NCI-H524 treated with DMSO at 0.1 percent for 48 hours (cell line): ENCODE measurements at places on chromosomes 1 and 21.

- DNase-seq = no peak
Observed at GRCh38 chr1:76267631-76268030, 193.1 kb downstream of the ST6GALNAC3 start.

- DNase-seq = no peak
Observed at GRCh38 chr1:234987415-234988154, 141.1 kb downstream of the TOMM20 start.

GRCh38 chr1:205472737-205473441 is 17.0 kb upstream of the BLACAT1 start:
- no peak for DNase-seq

DNA sequence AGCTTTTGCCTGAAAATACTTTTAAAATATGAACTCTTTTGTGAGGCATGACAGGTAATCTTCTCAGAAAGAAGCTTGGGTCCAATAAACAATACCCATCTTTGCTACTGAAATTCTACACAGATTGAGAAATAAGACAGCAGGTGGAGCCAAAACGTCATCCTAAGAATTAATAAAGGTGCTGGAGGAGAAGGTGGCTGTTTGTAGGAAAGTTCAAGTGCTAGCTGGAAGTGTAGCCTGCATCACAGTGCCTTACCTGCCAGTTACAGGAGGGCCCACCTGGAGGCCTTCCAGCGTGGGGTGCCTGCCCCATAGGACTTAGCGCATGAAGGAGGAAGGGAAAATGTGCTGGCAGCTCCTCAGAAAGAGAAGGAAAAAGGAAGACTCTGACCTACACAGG is 93.7 kb downstream of the TTC3 start:
- peak; percentile 14 for DNase-seq

GRCh38 chr1:156905651-156906050 is 12.1 kb downstream of the PEAR1 start:
- DNase-seq = no peak

GRCh38 chr1:19680644-19681043 is 16.0 kb downstream of the HTR6 start:
- no peak for DNase-seq
